ENCODE measurements at places on chromosomes 3 and 15.

DNA sequence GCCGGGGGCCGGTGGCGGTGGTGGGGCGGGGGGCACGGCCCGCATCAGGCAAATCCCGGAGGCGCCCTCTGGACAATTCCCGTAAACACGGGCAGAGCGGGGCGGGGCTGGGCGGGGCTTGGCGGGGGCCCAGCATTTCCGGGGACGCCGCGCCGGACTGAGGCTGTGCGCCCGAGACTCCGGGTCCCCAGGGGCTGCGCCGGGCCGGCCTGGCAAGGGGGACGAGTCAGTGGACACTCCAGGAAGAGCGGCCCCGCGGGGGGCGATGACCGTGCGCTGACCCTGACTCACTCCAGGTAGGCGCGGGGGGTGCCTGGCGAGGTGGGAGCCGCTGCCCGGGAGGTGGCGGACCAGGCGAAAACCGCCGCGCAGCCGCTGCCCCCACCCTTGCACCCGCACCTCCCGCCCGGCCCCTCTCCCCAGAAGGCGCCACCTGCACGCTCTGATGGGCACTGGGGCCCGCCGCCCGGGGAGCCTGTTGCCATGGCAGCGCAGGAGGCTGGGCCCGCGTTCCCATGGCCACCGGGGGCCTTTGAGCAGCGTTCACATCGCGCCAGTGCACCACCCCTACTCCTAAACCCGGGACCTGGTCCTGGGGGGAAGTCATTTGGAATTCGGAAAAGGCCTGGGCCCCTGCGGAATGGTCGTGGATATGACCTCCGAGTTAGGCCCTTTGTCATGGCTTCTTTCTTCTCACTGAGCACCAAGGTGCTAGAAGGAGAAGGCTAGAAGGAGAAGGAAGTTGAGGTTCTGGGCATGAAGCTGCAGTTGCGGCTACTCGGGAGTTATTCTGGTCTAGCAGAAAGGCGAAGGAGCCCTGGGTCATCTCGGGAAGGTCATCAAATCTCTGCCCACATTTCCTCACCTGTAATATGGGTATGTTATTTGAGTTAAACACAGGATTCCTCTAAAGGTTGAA is 16.1 kb upstream of the SEMA4B start:
- no peak for DNase-seq

GRCh38 chr15:70113304-70113700 is 15.6 kb upstream of the TLE3 start:
- no peak for DNase-seq

GRCh38 chr15:90354986-90355385 is 2.9 kb downstream of the ZNF774 start:
- no peak for DNase-seq

- no peak for DNase-seq
Observed at GRCh38 chr15:88032787-88033186, 223.8 kb downstream of the NTRK3 start.

- DNase-seq = no peak
Observed at GRCh38 chr3:23209747-23210487, 6.8 kb downstream of the UBE2E2 start.

DNA sequence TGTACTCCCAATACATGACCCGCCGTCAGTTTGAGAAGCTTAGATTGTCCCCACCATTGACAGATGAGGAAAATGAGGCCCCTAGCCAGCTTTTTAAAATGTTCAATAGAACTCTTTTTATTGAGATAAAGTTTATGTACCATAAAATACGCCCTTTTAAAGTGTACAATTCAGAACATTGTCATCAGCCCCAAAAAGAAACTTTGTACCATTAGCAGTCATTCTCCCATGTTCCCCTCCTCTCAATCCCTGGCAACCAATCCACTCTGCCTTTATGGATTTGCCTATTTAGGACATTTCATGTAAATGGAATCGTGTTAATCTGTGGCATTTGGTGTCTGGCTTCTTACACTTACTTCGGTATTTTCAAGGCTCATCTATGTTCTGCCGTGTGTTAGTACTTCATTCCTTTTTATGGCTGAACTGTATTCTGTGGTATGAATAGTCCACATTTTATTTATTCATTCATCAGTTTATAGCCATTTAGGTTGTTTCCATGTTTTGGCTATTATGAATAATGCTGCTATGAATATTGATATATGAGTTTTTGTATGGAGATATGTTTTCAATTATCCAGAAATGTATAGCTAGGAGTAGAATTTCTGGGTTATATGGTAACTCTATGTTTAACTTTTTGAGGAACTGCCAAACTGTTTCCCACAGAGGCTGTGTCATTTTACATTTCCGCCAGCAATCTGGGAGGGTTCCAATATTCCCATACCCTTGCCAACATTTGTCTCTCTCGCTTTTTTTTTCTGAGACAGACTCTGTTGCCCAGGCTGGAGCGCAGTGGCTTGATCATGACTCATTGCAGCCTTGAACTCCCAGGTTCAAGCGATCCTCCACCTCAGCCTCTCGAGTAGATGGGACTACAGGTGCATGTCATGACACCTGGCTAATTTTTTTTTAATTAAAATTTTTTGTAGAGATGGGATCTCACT is 15.3 kb upstream of the PTPN23 start:
- DNase-seq = no peak

DNA sequence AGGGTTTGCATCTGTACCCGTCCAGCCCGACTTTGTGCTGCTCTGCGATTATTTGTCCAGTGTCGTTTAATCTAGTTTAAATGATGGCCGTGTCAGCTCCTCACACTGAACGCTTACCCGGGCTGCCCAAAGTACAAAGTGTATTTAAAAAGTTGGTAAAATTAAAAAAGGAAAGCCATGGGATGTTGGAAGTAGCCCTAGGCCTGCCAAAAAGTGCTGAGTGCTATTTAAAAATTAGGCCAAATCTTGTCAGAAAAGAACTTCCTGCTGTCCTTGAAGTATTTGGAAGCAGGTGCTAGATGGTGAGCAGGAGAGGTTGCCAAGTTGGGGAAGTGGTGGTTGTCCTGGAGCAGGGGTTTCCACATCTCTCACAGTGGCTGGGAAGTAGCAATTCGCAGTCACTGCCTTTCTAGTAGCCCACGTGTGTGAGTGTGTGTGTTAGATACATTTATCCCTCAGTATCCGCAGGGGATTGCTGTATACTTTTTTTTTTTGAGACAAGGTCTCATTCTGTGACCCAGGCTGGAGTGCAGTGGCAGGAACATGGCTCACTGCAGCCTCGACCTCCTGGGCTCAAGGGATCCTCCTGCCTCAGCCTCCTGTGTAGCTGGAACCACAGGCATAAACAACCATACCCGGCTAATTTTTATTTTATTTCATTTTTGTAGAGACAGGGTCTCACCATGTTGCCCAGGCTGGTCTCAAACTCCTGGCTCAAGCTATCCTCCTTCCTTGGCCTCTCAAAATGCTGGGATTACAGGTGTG is 664 bp downstream of the PPCDC start:
- no peak for DNase-seq

- no peak for DNase-seq
Observed at GRCh38 chr3:122508135-122508914, 6.4 kb downstream of the KPNA1 start.

- DNase-seq = no peak
Observed at GRCh38 chr3:159922193-159922840, 66.3 kb upstream of the IL12A start.

GRCh38 chr15:88848203-88848602 is 45.0 kb downstream of the ACAN start:
- no peak for DNase-seq

GRCh38 chr3:77014226-77014625 is 25.7 kb upstream of the ROBO2 start:
- DNase-seq = no peak

- no peak for DNase-seq
Observed at GRCh38 chr15:61090386-61091288, 138.5 kb downstream of the RORA start.

- DNase-seq = no peak
Observed at GRCh38 chr3:178308771-178309170, 227.5 kb upstream of the KCNMB2 start.

DNA sequence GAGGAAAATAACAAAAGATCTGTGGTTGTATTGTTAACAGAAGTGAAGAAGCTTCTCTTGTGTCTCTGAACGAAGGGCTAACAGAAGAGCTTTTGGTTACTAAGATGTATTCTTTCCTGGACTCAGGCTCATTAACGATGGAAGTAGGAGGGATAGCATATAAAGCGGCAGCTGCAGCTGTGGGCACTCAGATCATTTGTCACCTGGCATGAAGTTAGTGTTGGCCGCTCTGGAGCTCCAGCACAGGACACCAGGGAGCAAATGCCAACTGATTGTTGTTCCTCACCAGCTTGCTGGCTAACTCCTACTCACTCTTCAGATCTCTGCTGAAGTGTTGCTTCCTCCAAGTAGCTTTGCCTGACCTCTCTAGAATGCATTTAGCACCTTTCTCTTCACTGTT is 15.5 kb upstream of the SLITRK3 start:
- no peak for DNase-seq

GRCh38 chr15:55344206-55344605 is 25.2 kb downstream of the PIGB start:
- no peak for DNase-seq

- no peak for DNase-seq
Observed at GRCh38 chr3:54358969-54359694, 236.8 kb downstream of the CACNA2D3 start.

- peak; percentile 15 for DNase-seq
Observed at GRCh38 chr15:57732526-57733331, 26.2 kb downstream of the POLR2M start.

- no peak for DNase-seq
Observed at GRCh38 chr3:123489400-123490004, 40.6 kb upstream of the ADCY5 start.

DNA sequence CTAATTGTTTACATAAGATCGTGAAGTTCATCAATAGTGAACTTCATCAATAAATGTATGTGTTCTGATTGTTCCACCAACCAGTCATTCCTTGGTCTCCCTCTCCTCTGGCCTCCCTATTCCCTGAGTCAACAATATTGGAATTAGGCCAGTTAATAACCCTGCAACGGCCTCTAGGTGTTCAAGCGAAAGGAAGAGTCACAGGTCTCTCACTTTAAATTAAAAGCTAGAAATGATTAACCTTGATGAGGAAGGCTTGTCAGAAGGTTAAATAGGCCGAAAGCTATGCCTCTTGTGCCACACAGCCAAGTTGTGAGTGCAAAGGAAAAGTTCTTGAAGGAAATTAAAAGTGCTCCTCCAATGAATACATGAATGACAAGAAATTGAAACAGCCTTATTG is 89.4 kb upstream of the ACKR4 start:
- no peak for DNase-seq

- DNase-seq = no peak
Observed at GRCh38 chr15:89837134-89837829, 22.6 kb upstream of the ANPEP start.

DNA sequence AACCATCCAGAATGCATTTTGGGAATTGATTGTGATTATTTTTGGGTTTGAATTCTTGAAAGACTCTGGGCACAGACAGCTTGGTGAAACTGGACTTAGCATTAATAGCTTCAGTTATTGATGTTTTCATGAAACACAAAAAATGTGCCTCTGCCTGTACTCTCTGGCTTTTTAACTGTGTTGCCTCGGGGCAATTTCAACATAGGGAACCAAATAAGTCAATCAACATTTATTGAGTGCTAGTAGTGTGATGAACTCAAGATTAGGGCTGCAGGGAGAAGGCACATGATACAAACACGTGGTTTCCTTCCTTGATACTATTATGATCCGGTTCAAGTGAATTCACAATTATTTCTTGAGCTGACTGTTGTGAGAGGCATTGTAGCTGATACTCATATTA is 50.8 kb downstream of the UNC13C start:
- DNase-seq = no peak

DNA sequence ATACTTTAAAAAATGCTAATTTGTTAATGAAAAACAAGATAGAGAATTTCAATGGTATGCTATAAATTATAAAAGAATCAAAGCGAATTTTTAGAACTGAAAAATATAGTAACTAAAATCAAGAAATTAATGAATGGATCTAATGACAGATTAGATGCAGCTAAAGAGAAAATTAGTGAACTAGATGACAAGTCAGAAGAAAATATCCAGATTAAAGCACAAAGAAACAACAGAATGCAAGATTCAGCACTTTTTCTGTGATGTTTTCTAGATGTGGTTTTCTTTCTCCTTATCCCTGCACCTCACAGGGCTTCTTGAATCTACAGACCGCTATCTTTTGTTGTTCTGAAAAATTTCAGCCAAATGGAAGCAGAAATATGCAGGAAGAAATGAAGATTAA is 54.4 kb downstream of the INO80 start:
- DNase-seq = no peak

- no peak for DNase-seq
Observed at GRCh38 chr3:191094057-191094845, 104.8 kb upstream of the OSTN start.

DNA sequence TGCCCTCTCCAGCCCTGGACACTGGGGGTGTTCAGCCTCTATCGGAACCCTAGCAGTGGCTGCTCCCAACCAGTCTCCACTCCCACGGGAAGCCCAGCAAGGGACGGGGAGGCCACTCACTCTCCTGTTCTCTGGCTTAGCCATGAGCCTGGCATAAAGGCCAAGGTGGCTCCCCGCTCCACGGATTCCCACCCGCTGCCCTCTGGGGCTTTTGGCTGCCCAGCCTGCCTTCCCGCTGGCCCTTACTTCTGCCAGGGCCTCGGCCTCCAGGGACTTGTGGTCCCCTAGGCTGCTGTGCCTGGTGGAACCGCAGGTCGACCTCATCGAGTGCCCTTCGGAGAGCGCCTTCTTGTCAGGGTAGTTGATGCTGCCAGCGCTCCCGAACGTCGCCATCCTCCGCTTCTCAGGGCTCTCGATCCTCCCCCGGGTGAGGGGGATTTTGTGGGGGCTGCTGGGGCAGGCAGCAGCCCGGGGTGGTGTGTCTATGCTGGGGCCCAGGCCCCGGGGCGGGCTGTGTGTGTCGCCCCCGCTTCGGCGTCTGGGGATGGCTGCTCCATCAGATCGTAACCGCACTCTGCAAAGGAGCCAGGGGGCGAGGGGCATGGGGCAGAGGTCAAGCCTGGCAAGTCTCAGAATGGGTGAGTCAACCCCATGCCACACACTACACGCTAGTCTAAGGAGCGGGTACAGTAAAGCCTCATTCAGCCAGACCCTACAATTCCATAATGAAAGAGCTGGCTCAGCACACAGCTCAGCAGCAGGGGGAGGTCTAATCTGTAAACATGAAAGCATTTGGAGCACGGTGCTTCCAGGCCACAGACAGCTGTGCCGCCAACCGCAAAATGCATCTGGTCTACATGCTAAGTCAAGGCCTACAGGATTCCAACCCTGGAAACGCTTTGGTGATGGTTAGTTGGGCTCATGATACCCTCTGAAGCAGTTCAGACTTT is 27.3 kb upstream of the RAD18 start:
- no peak for DNase-seq

- no peak for DNase-seq
Observed at GRCh38 chr3:146577662-146578061, 27.5 kb downstream of the PLSCR5 start.
